ENCODE measurements at places on chromosomes 7 and 10.

GRCh38 chr7:131072505-131073091 lies 255.1 kb upstream of the MKLN1 start:
- no peak for DNase-seq

GRCh38 chr10:10886861-10887531 lies 130.7 kb upstream of the CELF2 start:
- DNase-seq: no peak

DNA sequence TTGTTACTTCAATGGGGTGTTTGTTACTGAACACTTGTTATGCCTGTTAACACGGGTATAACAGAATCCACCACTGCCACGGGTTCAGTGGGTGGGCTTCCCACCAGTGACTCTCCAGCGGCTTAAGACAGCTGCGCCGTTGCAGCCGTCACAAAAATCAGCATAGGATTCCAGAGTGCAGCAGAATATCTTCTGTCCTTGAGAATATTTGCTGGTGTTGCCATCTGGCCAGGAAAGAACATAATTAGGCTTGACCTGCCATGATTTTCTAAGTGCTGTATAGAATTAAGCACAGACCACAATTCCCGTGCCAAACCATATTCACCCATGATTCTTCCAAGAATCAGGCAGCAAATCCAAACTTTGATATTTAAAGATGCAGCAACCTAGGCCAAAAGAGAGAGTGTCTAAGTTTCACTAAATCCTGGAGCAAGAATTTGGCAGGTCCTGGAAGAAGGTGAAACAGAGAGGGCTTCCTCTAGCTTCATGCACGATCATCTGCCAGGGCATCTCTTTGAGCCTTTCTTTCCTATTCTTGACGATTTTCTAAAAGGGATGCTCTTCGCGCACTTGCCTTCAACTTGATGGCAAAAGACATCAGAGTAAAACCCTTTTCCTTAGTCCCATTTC lies 95.0 kb downstream of the FRMD4A start:
- DNase-seq: no peak

- no peak for DNase-seq
These were observed 37.8 kb upstream of the CACUL1 start for GRCh38 chr10:118792526-118792925.

GRCh38 chr10:68156373-68157185 lies 47.3 kb downstream of the MYPN start:
- no peak for DNase-seq

DNA sequence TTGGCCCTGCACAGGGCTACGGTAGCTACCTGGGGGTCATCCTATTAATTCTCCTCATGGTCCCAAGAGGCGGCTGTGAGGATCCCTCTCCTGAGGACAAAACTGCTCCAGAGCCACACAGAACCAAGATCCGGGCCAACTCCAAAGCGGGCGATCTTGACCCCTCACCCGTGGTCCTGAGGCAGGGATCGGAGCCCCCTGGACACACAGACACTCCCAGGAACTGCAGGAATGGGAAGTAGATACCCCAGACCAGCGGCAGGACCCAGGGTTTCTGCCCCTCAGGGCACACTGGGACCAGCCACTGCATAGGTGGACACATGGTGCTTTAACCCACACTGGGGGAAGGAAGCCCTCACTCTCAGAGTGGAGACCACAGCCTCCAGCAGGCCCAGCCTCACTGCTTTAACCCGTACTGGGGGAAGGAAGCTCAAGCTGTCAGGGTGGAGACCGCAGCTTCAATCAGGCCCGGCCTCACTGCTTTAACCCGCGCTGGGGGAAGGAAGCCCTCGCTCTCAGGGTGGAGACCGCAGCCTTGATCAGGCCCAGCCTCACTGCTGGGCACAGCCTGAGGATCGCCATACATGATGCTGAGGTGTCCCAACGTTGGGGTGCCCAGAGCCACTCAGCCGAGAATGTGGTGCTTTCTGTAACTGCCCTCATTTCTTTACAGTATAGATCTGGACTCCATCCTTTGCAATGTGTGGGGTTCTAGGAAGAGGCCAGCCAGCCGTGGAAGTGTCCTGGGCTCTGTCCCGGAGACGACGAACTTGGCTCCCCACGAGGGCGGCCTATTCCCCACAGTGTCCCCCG lies 60.1 kb downstream of the DIP2C start:
- no peak for DNase-seq

DNA sequence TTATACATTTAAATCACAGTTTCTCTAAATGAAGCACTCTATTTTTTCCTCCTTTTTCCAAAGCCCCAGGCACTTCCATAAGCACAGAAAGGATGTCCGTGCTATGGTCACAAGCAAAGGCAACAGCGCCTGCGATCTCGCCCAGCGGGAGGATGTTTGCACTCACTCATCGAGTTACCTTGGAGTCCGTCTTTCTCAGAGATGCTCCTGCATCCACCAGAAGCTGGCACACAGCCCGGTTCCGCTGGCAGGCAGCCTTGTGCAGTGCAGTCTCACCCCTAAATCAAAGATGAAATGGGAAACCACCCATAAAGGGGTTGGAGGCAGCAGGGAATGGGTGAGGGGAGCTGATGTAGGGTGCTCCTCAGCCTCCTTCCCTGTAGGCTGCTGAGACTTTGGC lies 51.9 kb upstream of the PTN start:
- DNase-seq: no peak

DNA sequence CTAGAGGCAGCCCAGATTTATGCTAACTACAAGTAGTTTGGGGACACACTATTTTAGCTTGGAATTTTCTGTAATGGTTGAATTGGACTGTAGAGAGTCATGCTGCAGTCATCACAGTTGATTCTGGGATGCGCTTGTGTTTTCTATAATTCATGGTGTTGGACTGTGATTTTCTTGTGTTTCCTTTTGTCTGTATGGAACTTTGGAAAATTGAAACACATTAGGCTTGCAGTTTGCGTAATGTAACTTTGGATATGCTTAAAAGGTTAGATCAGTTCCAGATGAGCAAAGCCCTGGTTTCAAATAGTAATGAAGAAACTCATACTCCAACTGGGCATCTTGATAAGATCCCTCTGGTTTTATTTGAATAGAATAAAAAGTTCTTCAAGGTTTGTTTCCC lies 502.2 kb downstream of the ARL4A start:
- DNase-seq: no peak

GRCh38 chr7:23531050-23531793 lies 559 bp downstream of the TRA2A start:
- DNase-seq: no peak

- DNase-seq: no peak
These were observed 22.0 kb upstream of the ANLN start for GRCh38 chr7:36367561-36368077.

DNA sequence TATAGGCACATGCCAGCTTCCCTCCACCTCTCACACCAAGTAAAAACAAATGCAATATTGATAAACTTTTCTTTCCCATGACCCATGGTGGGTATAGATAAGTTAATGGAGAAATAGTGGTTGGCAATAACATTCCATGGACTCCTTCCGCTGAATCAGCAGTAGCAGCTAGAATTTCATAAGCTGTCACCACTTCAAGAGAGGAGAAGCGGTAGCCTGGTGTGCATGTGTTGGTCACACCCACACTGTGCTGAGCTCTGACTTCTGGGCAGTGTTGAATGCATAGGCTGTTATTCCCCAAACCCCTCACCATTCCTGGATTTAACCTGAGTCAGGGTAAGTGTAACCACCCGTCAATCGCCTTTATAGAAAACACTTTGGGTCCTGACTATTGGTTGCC lies 32.5 kb upstream of the BMPER start:
- no peak for DNase-seq

DNA sequence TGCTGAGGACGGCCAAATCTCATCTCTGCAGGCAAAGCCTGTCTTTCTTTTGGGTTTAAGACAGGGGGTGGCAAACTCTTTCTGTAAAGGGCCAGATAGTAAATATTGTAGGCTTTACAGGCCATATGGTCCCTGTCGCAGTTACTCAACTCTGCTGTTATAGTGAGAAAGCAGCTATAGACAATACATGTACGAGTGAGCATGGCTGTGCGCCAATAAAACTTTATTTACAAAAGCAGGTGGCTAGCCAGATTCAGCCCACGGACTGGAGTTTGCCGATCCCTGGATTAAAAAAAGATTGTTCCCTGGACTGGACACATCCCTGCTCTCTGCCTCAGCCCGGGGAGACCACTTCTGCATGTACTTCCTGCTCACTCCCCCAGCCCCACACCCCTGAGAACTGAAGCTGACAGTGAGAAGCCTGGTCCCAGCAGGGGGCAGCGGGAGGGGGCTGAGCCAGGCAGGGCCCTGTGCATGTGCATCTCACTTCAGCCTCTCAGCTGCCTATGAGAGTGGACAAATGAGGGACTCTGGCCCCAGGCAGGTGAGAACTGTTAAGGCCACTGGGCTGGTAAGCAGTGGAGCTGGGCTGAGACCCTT lies 392.4 kb downstream of the PLXNA4 start:
- no peak for DNase-seq

DNA sequence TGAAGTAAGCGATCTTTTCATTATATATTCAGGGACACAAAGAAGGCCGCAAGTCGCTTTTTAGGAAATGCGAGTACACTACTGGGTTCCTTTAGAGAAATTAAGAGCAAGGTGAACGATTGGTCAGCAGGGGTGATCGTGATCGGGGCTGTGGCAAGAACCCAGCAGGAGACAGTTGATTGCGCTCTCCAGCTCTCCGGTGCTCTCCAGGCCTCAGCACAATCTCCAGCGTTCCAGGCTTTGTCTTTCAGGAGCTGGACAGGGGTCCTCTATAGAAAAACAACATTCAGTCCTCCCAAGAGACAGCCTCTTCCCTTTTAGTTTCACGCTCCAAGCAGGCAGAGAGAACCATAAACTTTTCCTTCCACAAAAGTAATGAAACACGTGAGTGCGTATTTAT lies 170.5 kb upstream of the KLF6 start:
- DNase-seq: no peak

DNA sequence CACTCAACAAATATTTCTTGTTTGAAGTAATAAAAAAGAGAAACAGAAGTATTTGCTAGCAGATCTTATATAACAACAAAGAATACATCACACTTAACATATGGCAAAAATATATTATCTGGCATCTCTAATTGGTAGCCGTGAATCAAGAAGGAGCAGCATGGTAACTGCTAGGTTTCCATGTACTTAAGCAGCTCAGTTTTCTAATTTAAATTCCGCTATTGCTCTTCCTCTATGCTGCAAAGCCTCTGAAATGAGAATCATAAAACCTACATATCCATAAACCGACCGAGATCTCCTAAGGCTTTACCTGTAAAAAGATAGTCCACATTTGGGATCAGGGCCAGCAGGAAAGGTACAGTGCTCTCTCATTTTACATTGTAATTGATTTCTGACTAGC lies 76.6 kb upstream of the PTPRZ1 start:
- no peak for DNase-seq

- no peak for DNase-seq
These were observed 56.4 kb downstream of the UNCX start for GRCh38 chr7:1288996-1289551.

GRCh38 chr7:18408461-18408860 lies 87.1 kb upstream of the HDAC9 start:
- no peak for DNase-seq

- no peak for DNase-seq
These were observed 63.4 kb downstream of the HPSE2 start for GRCh38 chr10:99172128-99172738.

DNA sequence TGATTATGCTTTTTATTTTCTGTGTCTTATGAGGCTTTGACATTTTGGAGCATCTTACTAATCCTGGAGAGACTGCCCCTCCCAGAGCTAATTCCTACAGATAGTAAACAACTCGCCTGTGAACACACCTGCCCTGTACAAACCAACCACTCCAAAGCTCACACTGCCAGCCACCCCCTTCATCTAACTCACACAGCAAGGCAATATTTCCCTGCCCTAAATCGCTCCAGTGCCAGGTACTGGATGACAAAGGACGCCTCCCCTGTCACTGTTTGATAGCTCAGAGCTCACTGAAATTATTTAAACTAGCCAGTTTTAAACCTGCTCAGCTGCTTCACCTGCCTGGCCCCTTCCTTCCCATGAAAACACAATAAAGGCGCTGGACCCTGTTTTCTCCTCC lies 535.1 kb upstream of the CELF2 start:
- no peak for DNase-seq

GRCh38 chr10:37067576-37067975 lies 57.8 kb upstream of the ANKRD30A start:
- no peak for DNase-seq

GRCh38 chr7:85815526-85815925 lies 628.7 kb upstream of the SEMA3D start:
- no peak for DNase-seq

DNA sequence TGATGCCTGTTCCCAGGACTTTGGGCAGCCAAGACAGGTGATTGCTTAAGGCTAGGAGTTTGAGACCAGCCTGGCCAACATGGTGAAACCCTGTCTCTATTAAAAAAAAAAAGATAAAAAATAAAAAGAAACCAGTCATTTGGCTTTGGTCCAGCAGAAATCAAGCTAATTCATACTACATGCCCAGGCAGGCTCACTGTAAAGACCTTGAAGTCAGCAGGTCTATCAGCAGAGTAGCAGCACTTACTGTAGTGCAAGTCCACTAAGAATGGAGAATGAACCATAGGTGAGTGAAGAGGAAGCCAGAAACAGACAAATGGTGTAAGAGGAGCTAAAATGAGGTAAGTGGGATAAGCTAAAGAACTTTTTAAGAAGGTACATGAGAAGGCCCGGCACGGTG lies 24.7 kb downstream of the PSPH start:
- no peak for DNase-seq

DNA sequence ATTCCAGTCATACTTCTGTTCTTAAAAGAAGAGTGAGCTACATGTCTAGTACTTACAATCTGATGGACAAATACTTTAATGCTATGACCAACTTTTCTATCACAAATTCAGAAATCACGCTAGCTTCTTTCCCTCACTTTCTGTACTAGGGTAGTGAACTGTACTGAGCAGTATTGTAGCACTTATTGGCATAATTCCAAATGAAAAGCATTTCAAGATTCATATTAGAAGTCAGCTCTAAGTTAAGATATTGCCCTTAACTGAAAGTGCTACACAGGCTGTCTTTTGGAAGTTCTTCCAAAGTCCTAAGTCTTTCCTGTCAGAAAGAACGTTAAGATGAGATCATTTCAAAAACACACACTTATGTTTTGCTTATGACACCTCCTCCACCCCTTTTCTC lies 13.4 kb downstream of the P4HA1 start:
- DNase-seq: no peak

DNA sequence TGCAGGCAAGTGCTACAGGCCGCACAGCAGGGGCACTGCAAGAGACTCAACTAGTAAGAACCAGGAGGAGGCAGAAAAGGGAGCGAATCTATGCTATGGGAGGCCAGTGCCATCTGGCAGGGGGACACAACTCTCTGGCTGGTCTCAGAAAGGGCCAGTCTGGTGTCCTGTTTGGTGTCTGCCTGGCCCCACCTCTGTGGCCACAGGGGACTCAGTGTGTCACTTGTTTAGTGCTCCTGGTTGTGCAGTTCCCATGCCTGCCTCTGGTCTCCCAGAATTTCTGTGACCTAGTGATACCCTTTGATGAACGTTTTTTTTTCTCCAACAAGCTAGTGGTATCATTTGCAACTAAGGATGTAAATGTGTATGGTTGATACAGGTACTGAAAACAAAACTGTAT lies 59.2 kb upstream of the JCAD start:
- DNase-seq: no peak

DNA sequence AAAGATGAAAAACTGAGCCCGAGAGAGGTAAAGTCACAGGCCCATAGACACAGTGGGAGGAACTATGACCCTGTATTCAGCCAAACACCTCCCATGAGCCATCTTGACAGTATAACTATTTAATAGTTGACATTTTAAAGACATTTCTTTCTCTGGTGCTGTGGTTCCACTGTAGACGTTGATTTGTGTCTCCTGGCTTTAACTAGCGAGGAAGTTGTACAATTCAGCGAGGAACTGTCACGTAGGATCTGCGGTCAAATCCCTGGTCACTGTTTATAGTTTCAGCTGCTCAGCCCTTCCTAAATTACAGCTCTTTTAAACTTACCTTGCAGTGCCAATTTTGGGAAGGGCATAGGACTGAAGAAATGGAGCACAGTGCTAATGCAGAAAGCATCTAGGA lies 7.1 kb upstream of the CELF2 start:
- DNase-seq: no peak
